ENCODE measurements at places on chromosomes 5 and 9. TPM values are rescaled to one million over a fixed set of nuclear protein-coding genes. Genes with fewer than 3 reads are reported as not detected.

GRCh38 chr5:149615976-149616375 is 34.7 kb downstream of the ARHGEF37 start:
- no peak overlapping the region for H3K4me3 ChIP-seq
- peak overlapping the region; percentile 27 for H3K27ac ChIP-seq
- H3K27me3 ChIP-seq = no peaks in the 10 kb centered on the region
- H3K36me3 ChIP-seq = peaks cover 91% of the 10 kb centered on the region
- DNase-seq = no peak

DNA sequence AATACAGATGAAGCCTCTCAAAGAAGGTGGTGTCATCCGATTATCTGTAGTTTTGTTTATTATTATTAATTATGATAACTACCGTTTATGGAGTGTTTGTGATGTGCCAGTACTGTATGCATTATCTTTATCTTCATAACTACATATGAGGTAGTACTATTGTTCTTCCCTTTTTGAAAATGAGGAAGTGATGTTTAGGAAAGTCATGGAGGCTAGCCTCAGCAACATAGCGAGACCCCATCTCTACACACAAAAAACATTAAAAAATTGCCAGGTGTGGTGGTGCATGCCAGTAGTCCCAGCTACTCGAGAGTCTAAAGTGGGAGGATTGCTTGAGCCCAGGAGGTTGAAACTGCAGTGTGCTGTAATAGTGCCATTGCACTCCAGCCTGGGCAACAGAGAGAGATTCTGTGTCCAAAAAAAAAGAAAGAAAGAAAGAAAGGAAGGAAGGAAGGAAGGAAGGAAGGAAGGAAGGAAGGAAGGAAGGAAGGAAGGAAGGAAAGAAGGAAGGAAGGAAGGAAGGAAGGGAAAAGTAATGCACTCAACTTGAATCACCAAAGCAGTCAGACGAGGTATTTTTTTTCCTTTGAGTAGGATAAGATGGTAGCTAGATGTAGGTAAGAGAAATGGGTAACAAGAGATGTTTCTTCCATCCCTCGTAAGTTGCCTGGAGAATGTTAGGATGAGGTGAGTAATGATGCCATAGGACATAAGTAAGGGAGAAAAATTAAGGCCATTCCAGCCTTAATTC is 47.8 kb downstream of the PAM start:
- H3K27ac ChIP-seq = no peak overlapping the region
- H3K36me3 ChIP-seq = no peaks in the 10 kb centered on the region
- H3K27me3 ChIP-seq = no peaks in the 10 kb centered on the region
- DNase-seq = no peak
- no peaks in the 10 kb centered on the region for H3K4me1 ChIP-seq

DNA sequence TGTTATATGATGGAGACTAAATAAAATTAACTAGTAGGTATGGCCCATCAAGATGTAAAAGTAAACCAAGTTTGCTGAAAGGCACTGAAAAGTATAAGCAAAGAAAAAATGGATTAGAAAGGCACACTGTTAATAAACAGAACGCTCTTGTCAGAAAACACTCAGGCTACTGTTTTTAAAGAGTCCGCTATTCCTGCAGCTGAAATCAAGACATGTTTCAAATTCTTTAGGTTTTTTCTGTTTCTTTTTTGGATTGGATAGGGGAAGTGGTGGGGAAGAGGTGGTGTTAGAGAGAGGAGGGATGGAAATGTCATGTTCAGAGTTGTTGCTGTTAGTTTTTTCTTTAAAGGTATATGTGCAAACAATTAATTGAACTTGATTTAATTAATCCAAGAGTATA is 17.5 kb downstream of the OSTF1 start:
- DNase-seq = no peak
- H3K27ac ChIP-seq = peak overlapping the region; percentile 18
- H3K4me1 ChIP-seq = peaks cover 25% of the 10 kb centered on the region
- H3K36me3 ChIP-seq = no peaks in the 10 kb centered on the region
- H3K4me3 ChIP-seq = no peak overlapping the region

DNA sequence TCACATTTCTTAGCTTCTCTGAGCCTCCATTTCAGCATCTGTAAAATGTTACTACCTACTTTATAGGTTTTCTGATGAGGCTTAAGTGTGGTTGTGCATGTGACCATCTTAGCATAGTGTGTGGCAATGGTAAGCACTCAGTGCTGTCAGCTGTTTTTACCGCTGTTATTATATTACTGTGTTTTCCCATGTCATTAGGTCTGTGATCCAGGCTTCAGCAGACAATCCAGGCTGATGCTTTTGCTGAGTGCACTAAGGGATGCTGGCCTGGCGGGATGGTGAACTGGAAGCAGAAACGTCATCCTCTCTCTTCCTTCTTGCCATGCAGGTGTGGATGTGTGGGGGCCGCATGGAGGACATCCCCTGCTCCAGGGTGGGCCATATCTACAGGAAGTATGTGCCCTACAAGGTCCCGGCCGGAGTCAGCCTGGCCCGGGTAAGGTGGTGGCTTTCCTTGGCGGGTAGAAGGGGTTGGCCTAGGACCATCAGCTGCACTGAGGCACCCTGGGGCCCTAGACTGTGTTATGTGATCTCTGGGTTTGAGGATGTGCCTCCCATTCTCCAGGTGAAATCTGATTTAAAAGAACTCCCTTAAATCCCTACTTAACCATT is 41.9 kb upstream of the SAP30L start:
- H3K36me3 ChIP-seq = no peaks in the 10 kb centered on the region
- H3K27me3 ChIP-seq = no peaks in the 10 kb centered on the region
- H3K4me1 ChIP-seq = peaks cover 11% of the 10 kb centered on the region

DNA sequence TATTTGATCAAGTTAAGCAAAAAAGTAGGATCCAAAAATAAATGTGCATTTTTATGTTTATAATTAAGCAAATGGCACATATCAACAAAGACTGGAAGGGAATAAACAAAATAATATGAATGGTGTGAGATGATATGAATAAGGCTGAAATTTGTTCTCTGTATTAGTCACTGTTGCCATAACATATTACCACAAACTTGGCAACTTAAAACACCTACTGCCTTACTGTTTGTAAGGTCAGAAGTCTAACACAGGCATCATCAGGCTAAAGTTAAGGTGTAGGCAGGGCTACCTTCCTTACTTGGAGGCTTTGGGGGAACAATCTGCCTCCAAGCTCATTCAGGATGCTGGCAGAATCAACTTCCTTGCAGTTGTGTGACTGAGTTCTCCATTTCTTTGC is 19.3 kb downstream of the PGGT1B start:
- no peak for DNase-seq
- H3K36me3 ChIP-seq = no peaks in the 10 kb centered on the region
- no peak overlapping the region for H3K4me3 ChIP-seq
- no peaks in the 10 kb centered on the region for H3K4me1 ChIP-seq

DNA sequence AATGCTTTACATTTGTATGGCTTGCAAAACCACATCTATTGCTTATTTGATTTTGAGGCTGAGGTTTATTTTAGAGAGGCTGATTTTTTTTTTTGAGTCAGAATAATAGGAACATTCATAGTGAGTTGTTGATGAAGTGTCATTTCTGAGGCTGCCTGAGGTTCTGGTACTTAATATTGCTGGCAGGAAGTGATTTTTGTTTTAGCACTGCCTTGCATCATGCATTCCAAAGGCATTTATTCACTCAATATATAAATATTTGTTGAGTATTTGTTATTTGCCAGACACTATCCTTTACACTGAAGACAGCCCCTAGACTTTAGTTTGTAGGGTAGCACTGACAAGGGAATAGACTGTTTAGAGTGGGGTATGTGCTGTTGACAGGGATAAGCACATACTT is 2.7 kb downstream of the RNF20 start:
- peaks cover 58% of the 10 kb centered on the region for H3K36me3 ChIP-seq
- H3K4me3 ChIP-seq = no peak overlapping the region
- H3K27ac ChIP-seq = no peak overlapping the region

- no peaks in the 10 kb centered on the region for H3K4me1 ChIP-seq
- no peaks in the 10 kb centered on the region for H3K36me3 ChIP-seq
- H3K27ac ChIP-seq = no peak overlapping the region
Measured at GRCh38 chr5:60649288-60649917, 50.6 kb downstream of the DEPDC1B start.

DNA sequence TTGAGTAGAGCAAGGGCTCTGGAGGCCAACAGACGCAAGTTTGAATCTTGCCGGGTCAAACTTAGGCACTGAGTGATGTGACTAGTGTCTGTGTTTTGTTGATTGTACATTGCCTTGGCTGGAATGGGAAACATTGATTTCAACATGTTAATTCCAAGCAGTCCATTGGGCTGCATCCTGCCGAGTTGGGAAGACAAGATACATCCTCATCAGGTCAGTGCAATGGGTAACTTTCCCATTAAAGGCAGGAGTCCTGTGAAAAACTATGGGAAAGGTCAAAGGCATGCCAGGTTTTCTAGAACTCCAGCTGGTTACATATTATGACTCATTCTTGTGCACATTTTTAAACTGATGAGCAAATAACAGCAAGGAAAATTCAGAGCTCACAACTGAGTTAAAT is 126.5 kb upstream of the ABCA1 start:
- no peak overlapping the region for H3K4me3 ChIP-seq
- H3K27ac ChIP-seq = peak overlapping the region; percentile 24
- H3K27me3 ChIP-seq = no peaks in the 10 kb centered on the region
- peaks cover 17% of the 10 kb centered on the region for H3K4me1 ChIP-seq
- H3K36me3 ChIP-seq = no peaks in the 10 kb centered on the region
- no peak for DNase-seq

DNA sequence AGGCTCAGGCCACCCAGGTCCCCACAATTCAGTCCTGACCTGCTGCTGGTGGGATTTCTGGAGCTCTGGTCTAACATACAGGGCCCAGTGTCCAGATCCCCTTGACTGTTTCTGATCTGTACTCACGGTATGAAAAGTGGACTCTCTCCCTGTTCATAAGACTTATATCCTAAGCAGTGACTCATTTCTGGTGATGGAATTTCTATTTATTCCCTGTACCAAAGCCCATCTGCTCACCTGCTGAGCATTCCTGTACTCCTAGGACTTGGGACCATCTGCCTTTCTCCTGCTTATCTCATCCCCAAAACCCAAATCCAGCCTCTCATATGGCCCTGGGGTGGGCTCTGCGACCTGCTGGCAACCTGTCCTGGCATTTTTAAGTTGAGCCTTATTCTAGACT is 86.6 kb downstream of the APBA1 start:
- no peak for DNase-seq
- no peaks in the 10 kb centered on the region for H3K36me3 ChIP-seq
- no peak overlapping the region for H3K4me3 ChIP-seq
- H3K27ac ChIP-seq = no peak overlapping the region
- H3K4me1 ChIP-seq = no peaks in the 10 kb centered on the region

GRCh38 chr9:130100681-130101080 is 47.0 kb downstream of the GPR107 start:
- no peak for DNase-seq
- peaks cover 35% of the 10 kb centered on the region for H3K36me3 ChIP-seq
- H3K4me3 ChIP-seq = no peak overlapping the region
- peaks cover 5% of the 10 kb centered on the region for H3K4me1 ChIP-seq

- H3K27ac ChIP-seq = no peak overlapping the region
- H3K4me1 ChIP-seq = no peaks in the 10 kb centered on the region
- no peak for DNase-seq
- no peaks in the 10 kb centered on the region for H3K27me3 ChIP-seq
Measured at GRCh38 chr5:179467441-179467840, 82.9 kb upstream of the RUFY1 start.

GRCh38 chr5:59301727-59302126 is 591.8 kb downstream of the PDE4D start:
- DNase-seq = no peak
- no peak overlapping the region for H3K27ac ChIP-seq
- no peaks in the 10 kb centered on the region for H3K36me3 ChIP-seq
- no peak overlapping the region for H3K4me3 ChIP-seq
- no peaks in the 10 kb centered on the region for H3K27me3 ChIP-seq
- no peaks in the 10 kb centered on the region for H3K4me1 ChIP-seq

- no peaks in the 10 kb centered on the region for H3K36me3 ChIP-seq
- no peaks in the 10 kb centered on the region for H3K4me1 ChIP-seq
- no peak for DNase-seq
- H3K27me3 ChIP-seq = no peaks in the 10 kb centered on the region
- no peak overlapping the region for H3K27ac ChIP-seq
- no peak overlapping the region for H3K4me3 ChIP-seq
Measured at GRCh38 chr9:106423575-106423974, 439.4 kb upstream of the ZNF462 start.

GRCh38 chr9:219670-220365 is 5.2 kb downstream of the DOCK8 start:
- H3K27ac ChIP-seq = no peak overlapping the region
- peaks cover 6% of the 10 kb centered on the region for H3K27me3 ChIP-seq
- DNase-seq = no peak
- no peaks in the 10 kb centered on the region for H3K36me3 ChIP-seq

- H3K36me3 ChIP-seq = no peaks in the 10 kb centered on the region
- H3K4me3 ChIP-seq = no peak overlapping the region
- H3K27ac ChIP-seq = no peak overlapping the region
- DNase-seq = no peak
Measured at GRCh38 chr5:115514220-115514619, 30.4 kb downstream of the FEM1C start.

- no peak overlapping the region for H3K27ac ChIP-seq
- no peak overlapping the region for H3K4me3 ChIP-seq
- DNase-seq = no peak
- no peaks in the 10 kb centered on the region for H3K36me3 ChIP-seq
- no peaks in the 10 kb centered on the region for H3K4me1 ChIP-seq
Measured at GRCh38 chr5:79011869-79012268, 26.8 kb upstream of the ARSB start.

DNA sequence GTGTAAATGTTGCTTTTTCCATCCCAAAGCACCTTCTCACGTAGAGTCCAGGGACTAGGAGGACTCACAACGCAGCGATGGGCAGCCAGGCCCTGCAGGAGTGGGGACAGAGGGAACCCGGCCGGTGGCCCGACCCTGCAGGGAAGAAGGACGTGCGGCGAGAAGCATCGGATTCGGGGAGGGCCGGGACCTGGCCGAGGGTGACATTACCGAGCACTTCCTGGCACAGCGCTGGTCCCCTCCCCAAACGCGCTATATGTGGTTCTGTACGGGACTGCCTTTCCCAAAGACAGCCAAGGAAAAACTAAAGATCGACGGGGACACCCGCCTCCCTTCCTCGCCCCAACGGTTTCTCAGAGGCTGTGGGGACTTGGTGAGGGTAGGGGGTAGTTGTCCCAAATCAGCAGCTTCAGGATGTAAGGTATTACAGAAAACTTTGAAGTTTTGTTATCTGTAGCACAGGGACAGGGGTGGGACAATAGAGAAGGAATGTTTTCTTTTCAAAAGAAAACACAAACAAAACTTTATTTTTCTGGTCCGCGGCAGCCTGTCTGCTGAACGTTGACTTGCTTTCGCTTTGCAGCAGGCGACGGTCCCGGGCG is 887 bp upstream of the MAP3K1 start:
- peak overlapping the region; percentile 94 for H3K27ac ChIP-seq
- no peaks in the 10 kb centered on the region for H3K27me3 ChIP-seq
- H3K36me3 ChIP-seq = no peaks in the 10 kb centered on the region
- peak overlapping the region; percentile 97 for H3K4me3 ChIP-seq

GRCh38 chr9:71271602-71272001 is 150.2 kb upstream of the TRPM3 start:
- no peak overlapping the region for H3K27ac ChIP-seq
- no peaks in the 10 kb centered on the region for H3K36me3 ChIP-seq
- DNase-seq = no peak
- H3K27me3 ChIP-seq = no peaks in the 10 kb centered on the region
- H3K4me1 ChIP-seq = no peaks in the 10 kb centered on the region
- no peak overlapping the region for H3K4me3 ChIP-seq

- H3K27ac ChIP-seq = no peak overlapping the region
- no peak overlapping the region for H3K4me3 ChIP-seq
- no peak for DNase-seq
- H3K27me3 ChIP-seq = peaks cover 4% of the 10 kb centered on the region
Measured at GRCh38 chr9:134551644-134552348, 89.8 kb upstream of the COL5A1 start.

Gene TAF11L13
- total RNA-seq = not detected

Gene FOXD4L3
- not detected for total RNA-seq

Gene ADAMTS12
- 0.76 TPM for total RNA-seq

Gene SAXO1
- total RNA-seq = not detected

Gene AGXT2
- total RNA-seq = not detected

Gene GGTA1
- total RNA-seq = 10.8 TPM

Gene RNF180
- total RNA-seq = 4.0 TPM

Gene UGCG
- 31.4 TPM for total RNA-seq

Gene PDLIM7
- total RNA-seq = 17.1 TPM
